GM12891 (cell line): ENCODE measurements at places on chromosomes 2 and 18.

GRCh38 chr2:25372405-25373268 lies 30.9 kb upstream of the DNMT3A start:
- DNase-seq: no peak

DNA sequence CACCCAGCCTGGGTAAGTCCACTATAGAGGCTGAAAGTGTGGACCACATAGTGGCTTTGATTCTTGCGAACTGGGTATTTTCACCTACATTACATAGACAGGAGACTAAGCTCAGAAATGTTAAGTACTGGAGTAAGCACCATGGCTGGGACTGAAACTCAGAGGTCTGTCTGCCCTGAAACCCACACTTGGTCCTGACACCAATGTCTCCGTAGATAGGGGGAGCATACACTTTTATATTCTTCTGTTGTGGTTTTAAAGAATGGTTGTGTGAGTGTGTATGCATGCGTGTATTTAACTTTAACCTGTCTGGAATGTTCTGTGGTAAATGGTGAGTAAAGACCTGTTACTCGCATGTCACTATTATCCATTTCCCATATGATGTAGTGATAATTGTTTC lies 10.3 kb upstream of the NPPC start:
- DNase-seq: no peak

DNA sequence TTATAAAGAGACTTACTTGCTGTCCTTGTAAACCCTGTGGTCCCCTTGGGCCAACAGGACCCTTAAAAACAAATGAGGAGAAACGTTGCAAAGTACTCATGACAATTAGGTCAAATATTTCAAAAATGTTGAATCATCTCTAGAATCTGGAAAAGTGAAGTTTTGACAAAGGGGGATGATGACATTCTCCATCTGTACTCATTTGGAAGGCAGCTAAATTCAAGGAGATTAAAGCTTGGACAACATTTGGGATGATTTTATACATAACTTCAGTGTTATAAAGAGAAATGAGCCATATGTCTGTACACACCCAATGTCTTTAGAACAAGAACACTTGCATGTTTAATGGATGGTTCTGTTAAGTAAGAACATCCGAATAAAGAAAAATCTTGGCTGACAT lies 92.9 kb downstream of the COL5A2 start:
- no peak for DNase-seq

- DNase-seq: no peak
Observed at GRCh38 chr18:36128530-36128870, 640 bp downstream of the SLC39A6 start.

- DNase-seq: no peak
Observed at GRCh38 chr2:218128781-218129457, 3.1 kb downstream of the CXCR2 start.

DNA sequence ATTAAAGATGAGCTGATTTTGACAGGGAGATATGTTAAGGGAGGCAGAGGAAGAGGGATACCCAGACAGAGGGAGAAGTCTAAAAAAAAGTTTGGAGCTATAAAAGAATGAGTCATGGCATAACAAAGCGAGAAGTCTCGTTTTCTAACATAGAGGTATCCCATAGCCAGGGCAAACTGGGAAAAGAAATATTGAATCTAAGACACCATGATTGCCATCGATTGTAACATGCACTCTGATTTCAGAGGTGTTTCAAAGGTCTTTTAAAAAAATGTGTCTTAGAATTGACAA lies 110.7 kb downstream of the MDH1 start:
- DNase-seq: no peak

DNA sequence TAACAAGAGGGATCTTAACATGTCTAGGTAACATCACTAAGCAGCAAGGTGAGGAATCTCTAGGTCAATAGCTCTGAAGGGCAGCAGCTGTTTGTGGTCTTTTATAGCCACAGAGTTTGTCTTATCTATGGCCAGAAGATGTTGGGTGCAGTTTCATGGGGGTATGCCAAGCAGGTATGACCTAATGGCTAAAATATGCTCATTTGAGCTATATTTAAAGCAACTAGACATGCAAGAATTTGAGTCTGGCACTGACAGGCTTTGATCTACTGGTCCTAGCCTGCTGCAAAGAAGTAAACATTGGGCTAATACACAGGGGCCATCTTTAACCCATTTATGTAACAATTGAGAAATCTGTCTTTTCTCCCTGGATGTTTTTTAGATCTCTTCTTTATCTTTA lies 13.9 kb upstream of the UGP2 start:
- no peak for DNase-seq

- DNase-seq: no peak
Observed at GRCh38 chr2:9118383-9118960, 88.1 kb upstream of the ASAP2 start.

DNA sequence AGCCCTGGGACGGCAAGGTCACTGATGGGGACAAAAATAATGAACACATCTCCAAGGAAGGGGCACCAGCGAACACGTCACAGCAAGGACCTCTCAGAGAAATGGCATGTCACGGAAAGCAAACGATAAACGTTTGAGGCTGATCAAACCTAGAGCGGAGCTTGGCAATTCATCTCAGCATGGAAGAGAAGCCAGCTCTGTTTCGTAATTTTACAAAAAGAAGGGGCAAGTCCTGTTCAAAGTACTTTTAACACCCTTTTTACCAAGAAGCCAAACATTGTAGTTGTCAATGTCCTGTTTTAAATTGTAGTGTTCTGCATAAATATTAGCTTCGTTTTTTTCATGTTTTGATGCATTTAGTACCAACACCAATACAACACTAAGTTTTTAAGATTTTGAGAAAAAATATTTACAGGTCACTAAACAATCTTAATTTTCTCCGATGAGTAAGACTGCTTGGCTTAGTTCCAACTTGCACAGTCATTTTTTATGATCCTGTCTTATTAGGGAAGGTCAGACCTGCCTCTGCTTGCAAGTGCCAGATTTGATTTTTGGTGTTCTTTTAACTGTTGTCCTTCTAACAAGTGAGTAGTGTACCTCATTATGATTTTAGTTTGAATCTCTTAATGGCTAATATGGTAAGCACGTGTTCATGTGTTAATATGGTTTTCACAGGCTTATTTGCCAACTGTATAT lies 818.5 kb upstream of the SALL3 start:
- no peak for DNase-seq

GRCh38 chr2:32671885-32672533 lies 44.2 kb downstream of the TTC27 start:
- DNase-seq: no peak

DNA sequence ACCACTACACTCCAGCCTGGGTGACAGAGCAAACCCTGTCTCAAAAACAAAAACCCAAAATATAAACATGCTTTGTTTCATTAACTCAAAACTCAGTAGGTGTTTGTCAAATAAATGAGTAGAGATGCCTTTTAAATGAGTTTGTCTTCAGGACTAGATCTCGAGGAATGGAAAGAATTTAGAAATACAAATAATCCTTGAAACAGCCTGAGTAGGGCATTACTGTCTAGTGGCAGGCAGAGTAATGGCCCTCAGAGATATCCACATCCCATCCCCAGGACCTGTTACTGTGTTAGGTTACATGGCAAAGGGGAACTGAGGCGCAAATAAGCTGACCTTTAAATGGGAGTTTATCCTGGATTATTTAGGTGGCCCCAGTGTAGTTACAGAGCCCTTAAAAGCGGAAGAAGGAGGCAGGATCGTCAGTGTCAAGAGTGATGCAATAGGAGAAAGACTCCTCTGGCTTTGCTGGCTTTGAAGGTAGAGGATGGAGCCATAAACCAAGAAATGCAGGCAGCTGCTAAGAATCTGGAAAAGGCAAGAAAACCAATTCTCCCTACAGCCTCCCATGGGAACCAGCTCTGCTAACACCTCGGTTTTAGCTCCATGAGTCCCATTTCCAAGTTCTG lies 63.0 kb downstream of the CABLES1 start:
- no peak for DNase-seq

DNA sequence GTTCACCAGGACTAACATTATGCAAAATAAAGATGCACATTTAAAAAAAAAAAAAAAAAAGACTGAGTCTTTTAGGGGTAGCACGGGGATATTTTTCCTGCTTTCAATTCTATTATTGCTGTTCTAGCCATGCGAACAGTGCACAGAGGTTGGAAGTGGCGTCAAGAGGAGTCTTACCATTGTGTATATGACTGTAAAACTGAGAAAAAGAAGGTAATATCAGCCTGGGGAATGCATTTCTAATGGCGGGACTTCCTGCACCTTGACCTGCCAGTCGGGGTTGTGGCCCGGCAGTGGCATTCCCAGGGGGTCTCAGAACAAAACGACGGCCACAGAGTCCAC lies 48.5 kb upstream of the ATP6V1B1 start:
- no peak for DNase-seq

DNA sequence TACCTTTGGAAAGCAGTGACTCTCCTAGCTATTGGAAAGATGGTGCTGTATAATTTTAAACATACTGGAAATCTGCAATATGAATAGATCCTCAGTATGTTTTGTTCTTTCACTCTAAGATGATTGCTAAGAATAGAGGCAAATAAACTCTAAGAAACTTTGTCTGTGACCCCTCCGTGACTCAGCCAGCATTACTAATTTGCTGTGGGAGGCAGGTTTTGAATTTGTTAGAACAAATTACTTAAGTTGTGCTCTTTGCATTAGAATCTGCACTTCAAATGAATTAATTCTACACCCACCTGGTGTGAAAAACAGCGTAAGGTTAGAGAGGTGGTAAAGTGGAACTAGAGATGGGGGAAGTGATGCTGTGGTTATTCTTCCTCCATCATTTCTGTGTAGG lies 142.2 kb downstream of the RAPGEF4 start:
- no peak for DNase-seq

- no peak for DNase-seq
Observed at GRCh38 chr2:1687254-1687653, 57.1 kb downstream of the PXDN start.

DNA sequence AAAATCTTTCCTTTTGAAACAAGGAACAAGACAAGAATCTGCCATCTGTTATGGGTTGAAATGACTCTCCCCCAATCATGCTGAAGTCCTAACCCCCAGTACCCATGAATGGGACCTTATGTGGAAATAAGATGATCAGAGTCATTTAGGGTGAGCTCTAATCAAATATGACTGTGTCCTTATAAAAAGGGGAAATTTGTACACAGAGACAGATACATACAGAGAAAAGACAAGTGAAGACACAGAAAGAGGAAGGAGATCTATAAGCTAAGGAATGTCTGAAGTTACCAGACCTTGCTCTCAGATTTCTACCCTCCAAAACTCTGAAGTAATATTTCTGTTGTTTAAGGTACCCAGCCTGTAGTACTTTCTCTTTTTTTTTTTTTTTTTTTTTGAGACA lies 15.7 kb downstream of the TGFBRAP1 start:
- DNase-seq: no peak

DNA sequence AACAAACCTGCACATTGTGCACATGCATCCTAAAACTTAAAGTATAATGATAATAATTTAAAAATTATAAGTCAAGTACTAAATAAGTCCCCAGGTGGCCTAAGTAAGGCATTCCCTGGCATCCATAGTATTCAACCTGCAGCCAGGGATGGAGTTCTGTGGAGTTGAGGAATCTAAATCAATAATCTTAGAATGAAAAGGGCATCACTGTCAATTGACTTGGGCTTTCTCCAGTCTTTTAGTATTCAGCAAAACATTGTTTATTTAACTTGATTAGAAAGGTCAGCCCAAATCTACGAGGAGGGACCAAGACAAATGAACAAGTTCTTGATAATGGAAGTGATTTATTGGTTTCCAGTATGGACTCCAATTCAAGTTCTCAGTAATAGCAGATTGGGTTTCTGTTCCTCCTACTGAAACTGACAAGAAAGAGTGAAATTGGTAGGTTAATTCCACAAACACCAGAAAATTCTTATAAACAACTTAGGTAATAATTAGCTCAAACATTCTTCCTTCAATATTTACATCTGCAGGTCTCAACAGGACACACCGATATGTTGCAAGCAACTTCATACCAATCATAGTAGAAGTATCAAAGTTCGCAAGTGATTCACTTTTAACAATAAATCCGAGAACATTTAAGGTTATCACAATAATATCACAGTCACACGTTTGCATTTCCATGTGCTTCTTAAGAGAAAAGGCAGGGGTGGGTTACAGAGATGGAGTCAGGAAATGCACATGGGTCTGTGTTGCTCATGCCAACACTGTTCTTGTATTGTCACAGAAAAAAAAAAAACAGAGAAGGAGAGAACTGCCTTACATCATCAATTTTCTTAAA lies 51.7 kb upstream of the EHBP1 start:
- no peak for DNase-seq

GRCh38 chr18:72738136-72738535 lies 129.7 kb downstream of the NETO1 start:
- no peak for DNase-seq

DNA sequence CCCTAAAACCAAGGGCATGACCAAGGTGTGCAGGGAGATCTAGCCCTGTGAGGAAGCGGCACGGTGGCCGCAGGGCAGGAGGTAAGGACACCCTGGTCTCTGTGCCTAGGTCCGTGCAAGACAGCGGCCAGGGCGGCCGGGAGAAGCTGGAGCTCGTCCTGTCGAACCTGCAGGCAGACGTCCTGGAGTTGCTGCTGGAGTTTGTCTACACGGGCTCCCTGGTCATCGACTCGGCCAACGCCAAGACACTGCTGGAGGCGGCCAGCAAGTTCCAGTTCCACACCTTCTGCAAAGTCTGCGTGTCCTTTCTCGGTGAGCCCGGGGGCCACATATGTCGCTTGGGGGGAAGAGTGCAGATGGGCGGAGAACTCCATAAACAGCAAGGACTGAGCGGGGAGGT lies 235.4 kb downstream of the ATAD2B start:
- no peak for DNase-seq

DNA sequence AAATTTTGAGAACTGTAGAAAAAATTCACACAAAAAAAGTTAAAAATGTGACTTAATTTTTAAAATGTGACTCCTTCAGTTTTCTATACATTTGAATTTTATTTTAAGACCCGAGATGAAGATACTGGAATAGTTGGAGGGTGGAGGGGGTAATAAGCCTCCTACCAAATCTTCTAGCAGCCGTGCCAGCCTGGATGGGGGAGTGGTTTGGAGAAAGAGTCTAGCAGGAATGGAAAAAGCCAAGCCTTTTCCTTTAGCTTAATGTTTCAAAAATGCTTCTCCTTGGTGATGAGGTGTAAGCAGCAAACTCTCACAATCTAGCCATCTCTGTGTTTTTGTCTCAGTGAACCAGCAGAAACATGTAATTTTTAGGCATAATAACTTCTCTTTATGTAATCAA lies 14.7 kb downstream of the CASP8 start:
- no peak for DNase-seq
